ENCODE measurements at places on chromosomes 2 and 18.

DNA sequence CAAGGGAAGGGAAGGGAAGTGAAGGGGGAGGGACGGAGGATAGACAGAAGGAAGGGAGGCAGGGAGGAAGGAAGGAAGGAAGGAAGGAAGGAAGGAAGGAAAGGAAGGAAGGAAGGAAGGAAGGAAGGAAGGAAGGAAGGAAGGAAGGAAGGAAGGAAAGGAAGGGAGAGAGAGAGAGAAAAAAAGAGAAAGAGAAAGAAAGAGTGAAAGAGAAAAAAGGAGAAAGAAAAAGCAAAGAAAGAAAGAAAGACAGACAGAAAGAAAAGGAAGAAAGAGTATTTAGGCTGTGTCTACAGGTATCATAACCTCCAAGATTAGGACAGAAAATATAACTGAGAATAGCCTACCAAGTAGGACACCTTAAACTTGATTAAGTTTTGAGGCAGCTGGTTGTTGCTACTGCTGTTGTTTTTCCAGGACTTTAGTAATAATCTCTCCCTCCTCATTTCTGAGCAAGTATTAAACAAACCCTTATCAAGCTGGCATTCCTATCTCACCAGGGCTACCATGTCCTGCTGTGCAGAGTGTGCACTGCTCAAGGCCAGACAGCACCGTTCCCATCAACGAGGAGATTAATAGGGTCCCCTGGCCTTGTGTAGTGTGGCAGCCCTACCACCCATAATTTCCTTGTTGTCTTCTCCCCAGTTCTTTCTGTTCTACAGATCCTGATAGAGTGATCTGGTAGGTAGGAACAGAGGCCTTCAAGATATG lies 90.5 kb upstream of the FHL2 start:
- DNase-seq: no peak

DNA sequence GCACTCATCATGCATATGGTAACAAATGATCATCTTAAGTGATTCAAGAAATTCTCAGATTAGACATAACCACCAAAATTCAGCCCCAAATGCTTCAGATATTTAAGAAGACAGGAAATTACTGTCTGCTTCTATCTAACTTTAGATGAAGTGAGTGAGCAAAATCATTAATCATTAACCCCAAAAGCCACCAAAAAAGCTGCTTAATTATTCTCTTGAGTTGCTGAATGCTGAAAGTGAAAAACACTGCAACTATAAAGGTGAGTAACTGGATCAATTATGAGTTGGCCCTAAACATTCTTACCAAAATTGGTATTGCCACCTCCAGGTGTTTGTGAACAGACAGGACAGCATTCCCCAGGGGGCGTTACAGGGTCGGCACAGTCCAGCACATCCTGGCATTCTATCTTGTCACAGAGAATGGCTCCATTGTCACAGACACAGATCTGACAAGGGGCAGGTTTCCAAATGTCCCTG lies 69.6 kb downstream of the COL5A2 start:
- no peak for DNase-seq

- DNase-seq: no peak
Observed at GRCh38 chr2:117875786-117876185, 61.3 kb downstream of the DDX18 start.

DNA sequence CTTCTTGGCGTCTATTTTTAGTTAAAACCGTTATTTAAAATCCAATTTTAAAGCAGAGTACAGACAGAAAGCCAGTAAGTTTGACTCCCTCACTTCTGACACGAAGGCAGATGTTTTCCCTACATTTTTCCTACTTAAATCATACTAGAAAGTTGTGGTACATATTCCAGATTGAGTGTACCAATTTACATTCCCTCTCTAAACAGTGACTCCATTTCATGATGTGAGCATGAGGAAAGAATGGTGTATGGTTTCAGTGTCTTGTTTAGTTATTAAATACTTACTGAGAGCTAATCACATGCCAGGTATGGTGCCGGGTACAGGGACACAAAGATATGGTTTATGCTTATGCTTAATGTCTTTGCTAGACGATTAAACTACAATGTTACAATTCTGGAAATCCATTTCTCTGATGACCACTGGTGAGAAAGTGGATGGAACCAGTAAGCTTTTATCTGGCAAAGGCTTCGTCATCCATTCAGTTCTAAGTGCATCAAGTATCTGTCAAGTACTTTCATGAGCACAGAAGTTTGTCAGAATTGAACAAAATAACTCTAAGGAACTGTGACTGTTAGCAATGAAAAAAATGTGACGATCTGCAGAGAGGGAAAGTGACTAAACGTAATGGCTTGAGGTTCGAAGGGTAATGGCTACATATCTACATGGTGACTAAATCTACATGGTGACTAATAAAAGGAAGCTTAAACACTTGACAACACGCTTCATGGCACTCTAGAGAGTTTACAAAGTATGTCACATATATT lies 25.7 kb downstream of the MAP4K3 start:
- no peak for DNase-seq

GRCh38 chr2:64203131-64203857 lies 59.1 kb upstream of the PELI1 start:
- DNase-seq: no peak

DNA sequence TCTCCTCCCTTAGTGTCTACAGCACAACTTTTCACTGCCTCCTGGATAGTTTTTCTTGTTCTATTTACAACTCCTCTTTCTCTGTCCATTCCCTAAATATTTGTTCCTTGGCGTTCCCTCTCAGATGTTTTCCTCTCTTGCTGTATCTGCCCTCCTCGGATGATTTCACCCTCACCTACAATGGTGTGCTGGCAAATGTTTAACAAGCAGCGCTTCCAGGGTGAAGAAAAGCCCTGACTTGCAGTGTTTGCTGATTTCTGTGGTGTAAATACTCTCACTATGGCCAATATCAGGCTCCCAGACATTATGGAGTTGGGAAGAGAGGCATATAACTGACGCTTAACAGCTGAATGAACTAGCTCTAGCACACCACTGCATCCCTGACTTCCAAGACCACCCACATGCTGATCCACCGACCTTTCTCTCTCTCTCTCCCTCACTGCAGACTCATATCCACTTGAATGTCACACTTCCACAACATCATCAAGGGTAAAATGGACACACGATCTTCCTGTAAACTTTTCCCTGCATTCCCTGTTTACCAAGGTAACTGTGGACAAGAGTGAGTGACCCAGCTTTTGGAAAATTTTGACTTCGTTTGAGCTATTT lies 31.5 kb upstream of the SPTBN1 start:
- no peak for DNase-seq

DNA sequence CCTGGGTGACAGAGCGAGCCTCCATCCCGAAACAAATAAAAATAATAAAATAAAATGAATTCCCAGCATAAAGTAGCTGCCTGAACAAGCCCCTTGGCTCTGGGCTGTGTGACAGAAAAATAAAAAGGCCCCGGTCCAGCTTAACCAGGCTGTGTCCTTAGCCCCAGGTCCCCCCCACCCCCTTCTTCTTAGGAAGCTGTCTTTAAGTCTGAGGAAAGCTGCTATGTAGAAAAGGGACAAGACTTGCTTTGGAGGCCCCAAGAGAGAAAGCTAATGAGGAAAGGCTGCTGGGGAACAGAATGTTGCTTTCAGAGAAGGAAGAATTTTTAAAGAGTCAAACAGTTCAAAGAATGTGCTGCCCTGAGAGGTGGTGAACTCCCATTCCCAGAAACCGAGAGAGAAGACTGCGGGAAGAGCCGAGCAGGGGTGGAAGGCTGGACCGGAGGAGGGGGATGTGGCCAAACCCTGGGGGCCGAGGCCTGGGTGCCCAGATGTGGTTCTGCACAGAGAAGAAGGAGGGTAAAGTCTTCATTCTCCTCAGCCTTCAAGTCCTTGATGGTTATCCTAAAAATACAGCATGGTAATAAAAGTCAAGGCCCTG lies 61.9 kb downstream of the CENPO start:
- no peak for DNase-seq

DNA sequence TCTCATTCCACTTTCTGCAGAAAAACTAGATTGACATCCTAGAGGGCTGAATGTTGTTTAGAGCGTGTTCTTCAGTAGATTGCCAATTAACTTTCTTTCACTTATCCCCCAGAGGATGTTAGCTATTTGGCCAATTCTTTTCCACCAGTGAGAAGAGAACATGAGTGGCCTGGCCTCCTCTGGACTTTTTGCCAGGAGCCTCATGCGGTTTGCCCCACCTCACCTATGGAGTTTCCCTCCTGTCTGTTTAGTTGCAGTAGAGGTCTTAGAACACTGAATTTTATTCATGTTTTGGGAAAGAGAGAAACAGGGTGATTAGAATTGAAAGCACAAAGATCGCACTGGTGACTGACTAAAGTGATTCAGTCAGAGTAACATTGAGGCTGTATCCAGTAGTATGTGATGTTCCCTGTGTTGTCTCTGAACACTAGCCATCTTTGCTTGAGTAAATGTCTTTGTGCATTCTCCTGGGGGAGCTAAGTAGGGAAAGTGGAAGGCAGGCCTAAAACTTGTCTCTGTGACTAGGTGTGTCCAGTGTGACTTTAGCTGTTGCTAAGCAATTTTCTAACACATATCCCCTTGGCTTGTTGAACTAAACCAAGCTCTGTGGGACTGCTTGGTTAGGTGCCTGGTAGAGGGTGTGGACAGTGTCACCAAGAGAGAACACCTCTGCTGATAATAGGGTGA lies 34.0 kb downstream of the UGP2 start:
- no peak for DNase-seq

DNA sequence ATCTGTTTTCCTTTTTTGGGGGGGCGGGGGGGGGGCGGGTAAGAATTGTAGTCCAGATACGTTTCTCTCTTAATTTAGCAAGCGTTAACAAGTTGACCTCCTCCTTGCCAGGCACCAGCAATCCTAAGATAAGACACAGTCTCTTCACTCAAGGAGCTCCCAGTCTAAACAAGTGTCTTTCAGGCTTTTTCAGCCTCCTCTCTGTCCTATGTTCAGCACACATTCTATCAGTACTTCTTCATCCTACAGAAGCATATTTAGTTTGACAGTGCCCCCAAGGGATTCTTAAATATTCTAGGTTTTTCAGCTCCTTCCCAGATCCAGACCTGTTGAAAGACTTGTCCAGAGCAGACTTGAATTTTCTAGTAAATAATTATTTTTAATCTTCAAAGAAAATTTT lies 2.7 kb downstream of the PPP1CB start:
- DNase-seq: no peak

DNA sequence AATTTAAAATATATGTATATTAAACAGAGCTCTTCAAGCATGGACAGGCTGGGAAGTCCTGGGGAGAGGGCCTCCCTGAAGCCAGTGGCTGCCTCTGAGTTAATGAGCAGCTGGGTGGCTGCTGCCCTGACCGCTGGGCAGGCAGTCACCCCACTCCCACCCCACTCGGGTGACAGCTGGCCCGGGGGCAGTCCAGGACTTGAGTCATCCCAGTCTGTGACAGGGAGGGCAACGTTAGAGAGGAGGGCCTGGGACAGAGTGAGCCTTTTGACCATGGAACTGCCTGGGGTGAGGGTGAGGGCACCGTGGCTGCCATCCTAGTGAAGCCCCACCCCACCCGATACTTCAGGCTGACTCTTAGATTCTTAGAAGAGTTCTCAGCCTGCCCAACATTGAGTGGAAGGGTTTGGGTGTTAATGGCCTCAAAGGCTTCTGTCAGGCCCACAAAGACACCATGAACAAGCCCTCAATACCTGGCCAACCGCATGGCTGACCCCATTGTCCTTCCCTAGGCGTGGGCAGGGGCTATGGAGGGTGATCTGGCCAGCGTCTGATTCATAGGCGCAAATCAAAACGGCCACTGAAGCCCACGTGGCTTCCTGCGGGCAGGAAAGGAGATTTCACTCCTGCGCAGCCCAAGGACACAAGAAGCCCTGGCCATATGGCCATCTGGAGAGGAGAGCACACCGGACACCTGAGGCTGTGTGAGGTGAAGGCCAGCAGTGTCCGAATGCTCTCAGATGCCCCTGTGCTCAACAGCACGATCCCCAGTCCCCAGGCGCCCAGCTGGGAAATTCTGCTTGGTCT lies 47.5 kb downstream of the MRPS5 start:
- no peak for DNase-seq

DNA sequence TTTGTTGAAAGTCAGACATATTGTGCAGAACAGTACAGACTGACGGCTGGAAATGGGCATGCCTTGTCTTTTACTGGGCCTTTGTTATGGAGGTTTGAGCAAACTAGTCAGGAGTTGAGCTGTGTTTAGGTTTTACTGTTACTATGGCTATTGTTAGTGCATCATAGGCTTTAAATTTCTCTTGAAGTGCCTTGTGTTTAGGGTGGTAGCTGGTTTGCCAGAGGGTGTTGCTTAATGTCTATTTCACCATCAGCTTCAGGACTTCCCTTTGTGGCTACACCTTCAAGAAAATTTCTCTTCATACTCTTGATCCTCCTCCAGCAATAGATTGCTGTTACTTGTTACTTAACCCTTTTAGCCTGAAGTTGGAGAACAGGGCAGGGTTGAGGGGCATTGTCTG lies 104.6 kb downstream of the CAPN13 start:
- no peak for DNase-seq

DNA sequence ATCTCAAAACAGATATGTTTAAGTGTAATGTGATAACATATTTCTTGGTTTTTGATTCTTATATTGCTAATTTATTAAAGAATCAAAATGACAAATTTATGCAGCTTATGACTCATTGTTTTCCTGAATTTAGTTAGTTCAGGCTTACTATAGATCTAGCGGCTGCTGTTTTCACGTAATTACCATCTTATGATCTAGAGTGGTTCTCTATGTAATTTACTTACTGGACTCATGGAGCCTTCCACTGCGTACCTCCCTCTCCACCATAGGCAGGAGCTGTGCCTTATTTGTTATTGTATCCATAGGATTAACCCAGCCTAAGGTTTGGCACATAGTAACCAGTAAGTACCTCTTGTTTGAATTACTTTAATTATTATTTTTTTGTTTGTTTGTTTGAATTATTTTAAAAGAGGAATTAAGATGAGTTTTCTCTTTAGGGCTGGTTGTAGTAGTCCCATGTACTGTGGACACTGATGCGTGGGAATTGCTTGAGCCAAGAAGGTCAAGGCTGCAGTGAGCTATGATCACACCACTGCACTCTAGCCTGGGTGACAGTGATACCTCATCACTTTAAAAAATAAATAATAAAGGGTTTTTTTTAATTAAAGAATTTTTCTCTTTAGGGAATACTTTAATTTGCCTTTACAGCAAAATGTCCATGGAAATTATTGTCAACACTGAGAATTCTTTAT lies 165.5 kb downstream of the PHLPP1 start:
- DNase-seq: no peak
